ELR (cell line): ENCODE measurements at places on chromosomes 7 and 10.

DNA sequence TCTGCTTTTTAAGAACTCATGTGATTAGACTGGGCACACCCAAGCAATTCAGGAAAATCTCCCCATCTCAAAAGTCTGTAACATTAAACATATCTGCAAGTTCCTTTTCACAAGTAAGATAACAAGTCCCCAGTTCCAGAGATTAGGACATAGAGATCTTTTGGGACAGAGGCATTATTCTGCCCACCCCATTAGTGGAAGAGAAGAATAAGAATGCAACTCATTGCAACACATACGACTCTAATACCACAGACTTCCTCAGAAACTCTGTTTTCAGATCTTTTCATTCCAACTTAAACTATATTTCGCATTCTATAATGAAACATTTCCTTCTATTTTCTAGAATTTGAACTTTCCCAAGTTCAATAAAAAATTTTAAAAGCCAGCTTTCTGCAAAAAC is 137.7 kb downstream of the SEMA3C start:
- DNase-seq: no peak

DNA sequence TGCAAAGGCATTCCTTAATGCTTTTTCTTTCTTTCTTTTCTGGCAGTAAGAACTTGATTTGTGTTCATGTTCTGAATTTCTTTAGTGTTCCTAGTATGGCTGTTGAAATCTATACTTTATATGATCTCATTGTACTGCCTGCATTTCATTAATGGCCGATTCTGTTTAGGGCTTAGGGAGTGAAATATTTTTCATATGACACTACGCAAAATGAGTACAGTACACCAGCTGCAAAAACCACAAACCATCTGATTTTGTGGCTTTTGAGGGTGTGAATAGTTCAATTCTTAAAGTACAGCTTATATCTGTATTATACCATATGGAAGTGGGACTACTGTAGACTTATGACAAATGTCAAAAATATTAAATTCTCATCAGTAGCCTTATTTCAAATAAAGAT is 69.1 kb upstream of the FOXP2 start:
- peak; percentile 54 for DNase-seq

DNA sequence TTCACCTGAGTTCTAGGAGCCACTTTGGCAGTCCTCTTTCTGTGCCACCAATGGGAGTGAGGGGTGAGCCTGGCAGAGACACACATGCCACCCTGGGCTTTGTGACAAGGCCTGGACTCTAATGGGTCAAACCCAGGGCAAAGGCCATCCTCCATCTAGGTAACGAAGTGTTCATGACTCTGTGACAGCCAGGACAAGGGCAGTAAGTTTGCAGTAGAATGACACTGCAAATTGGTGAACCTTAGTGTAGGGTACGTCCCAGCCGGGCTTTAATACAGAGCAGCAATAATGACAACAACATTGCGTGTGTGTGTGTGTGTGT is 43.3 kb downstream of the PAPSS2 start:
- DNase-seq: no peak

DNA sequence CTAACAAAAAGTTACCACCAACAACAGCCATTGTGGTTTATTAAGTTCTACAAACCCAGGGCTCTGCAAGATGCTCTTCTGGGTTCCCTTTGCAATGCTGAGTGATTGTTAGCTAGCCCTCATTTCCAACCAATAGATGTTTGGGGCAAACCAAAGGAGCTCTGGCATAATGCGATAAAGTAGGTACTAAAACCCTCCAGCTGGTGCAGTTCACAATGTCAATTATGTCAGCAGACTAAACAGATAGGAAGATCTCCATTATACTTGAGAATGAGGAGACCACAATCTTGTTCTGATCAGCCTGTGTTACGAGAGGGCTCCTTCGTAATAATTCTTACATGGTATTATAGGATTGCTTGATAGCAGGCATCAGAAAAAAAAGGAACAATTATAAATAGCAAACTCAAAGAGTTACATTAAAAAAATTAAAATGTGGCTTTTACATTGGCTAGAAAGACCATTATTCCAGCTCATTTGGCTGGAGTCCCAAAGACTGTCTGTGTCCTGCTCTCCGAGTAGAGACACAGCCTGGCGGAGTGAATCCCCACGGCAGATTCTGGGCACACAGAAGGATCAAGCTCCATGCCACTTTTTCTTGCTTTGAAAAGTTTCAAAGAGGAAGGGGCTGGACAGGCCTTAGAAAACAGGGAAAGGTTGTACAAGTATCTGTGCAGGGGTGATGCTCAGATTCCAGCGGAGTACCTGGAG is 93.8 kb downstream of the ZRANB1 start:
- DNase-seq: no peak

- peak; percentile 56 for DNase-seq
These were observed 183.0 kb upstream of the CTBP2 start for GRCh38 chr10:125343118-125343925.

GRCh38 chr7:131652934-131653333 is 96.5 kb upstream of the PODXL start:
- peak; percentile 46 for DNase-seq

DNA sequence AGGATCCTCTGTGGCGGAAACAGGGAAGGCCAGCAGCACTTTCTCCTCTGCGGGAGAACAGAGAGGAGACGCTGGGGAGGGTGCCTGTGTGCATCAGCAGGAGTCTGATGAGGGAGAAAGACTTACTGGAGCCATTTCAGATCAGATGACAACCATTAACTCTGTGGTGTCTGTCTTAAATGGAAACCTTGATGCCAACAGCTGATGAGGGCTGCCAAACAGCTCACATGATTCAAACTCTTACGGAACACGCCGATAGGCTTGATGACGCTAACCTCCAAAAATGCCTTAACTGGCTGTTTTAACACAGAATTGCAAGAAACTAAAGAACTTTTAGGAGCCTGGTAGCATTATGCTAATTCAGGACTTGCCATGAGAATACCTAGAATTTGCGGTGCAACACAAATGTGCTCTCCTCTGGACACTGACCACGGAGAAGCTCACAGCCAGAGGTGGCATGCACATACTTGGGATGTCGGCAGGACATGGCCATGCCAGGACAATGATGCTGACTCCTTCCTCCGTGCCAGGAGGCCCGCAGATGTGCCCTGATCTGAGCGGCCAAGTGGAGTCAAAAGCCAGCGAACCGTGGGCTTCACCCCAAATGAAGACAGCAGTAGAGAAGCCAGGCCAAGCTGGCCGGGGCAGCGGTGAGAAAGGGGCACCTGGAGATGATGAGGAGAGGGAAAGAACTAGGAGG is 154.9 kb downstream of the ZMYND11 start:
- no peak for DNase-seq

GRCh38 chr10:71648933-71649320 is 70.7 kb downstream of the C10orf105 start:
- DNase-seq: no peak

DNA sequence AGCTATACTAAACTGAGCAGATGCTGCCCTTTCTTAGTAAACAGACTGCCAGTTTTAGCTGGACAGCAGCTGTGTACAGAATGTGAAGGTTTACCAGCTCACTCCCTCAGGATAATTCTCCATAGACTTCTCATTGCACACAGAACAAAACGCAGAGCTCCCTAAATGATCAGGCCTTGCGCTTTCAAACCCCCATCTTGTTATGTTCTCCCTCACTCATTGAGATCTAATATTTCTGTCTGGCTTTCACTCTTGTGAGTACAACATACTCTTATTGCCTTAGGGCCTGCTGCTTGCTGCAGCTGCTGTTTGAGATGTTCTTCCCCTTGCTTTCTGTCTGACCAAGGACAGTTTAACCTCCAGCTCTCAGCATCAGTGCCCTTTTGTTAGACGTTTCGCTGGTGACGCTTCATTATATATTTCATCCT is 17.3 kb downstream of the VWDE start:
- DNase-seq: no peak

GRCh38 chr7:15418264-15418663 is 143.6 kb downstream of the AGMO start:
- DNase-seq: no peak

GRCh38 chr10:47081264-47081663 is 170.0 kb downstream of the PTPN20 start:
- DNase-seq: no peak

DNA sequence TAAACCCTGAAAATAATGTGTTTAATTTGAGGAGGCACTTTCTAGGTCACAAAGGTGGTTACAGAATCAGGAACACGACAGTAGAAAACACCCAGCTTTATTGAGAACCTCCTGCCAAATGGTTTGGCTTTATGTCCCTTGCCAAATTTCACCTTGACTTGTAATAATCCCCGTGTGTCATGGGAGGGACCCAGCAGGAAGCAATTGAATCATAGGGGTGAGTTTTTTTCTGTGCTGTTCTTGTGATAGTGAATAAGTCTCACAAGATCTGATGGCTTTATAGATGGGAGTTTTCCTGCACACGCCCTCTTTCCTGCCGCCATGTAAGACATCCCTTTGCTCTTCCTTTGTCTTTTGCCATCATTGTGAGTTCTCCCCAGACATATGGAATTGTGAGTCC is 193.8 kb upstream of the KLF6 start:
- DNase-seq: peak; percentile 63

DNA sequence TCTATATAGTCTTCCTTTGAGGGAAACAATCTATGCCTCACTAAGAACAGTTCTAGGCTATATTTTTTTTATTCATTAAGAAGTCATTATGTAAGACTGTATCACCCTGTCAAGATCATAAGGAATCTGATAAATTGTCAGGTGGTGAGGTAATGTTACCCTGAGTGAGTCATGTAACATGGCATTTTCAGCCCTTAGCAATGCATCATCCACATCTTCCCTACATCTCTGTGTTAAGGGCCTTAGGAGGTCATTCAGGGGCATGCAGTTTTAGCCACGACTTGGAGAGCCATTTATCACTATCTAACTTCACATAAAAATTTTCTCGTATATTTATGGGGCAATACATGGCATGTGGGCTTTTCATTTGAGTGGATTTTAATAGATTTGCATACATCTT is 924.5 kb upstream of the MBL2 start:
- DNase-seq: peak; percentile 37

GRCh38 chr10:4333459-4333894 is 492.5 kb upstream of the AKR1E2 start:
- DNase-seq: no peak

- no peak for DNase-seq
These were observed 101.7 kb downstream of the SLC16A9 start for GRCh38 chr10:59607970-59608369.

- DNase-seq: no peak
These were observed 18.5 kb upstream of the CHCHD1 start for GRCh38 chr10:73763343-73763742.

GRCh38 chr7:107206136-107206535 is 37.3 kb downstream of the HBP1 start:
- DNase-seq: no peak

DNA sequence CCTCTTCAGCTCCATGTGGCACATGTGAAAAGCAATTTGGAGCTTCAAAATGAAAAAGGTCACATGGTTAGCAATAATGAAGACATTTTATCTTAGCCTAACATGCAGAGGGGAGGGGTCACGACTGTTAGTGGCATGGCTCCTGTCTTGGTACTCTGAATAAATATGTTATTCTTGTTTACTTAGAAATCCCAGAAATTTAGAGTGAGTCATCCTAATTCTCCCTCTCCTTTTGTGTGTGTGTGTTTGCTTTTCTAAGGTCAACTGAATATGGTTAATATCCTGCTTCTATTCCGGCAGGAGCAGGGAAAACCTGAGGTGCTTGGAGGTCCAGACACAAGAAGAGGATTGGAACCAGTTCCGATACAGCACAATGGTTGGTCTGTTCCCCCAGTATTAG is 17.6 kb downstream of the BCCIP start:
- peak; percentile 37 for DNase-seq

- DNase-seq: no peak
These were observed 2.6 kb upstream of the PPIA start for GRCh38 chr7:44793919-44794318.

GRCh38 chr10:23197416-23197861 is 5.3 kb downstream of the PTF1A start:
- DNase-seq: no peak
